ENCODE measurements at places on chromosomes 6 and 20.
A peak's percentile ranks its signal among the peaks of the same experiment; 100 is the strongest.

- peak; percentile 24 for DNase-seq
These were observed 33.9 kb downstream of the RIPOR2 start for GRCh38 chr6:24901698-24902328.

DNA sequence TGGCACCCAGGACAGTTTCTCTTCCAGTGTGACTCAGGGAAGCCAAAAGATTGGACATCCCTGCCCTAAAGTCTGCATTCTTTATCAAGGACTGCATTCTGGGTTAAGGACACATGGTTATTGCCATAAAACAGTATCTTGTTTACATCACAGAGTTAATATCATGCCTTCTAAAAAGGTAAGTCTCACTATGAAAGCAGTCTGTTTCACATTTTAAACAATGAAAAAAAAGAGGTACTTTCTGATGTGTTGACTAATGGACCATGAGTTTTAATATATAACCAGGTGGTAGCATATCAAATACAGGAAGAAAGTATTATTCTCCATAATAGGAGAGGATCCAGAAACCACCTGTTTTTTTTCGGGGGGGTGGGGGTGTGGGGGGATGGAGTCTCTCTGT, 93.7 kb downstream of the TIAM2 start:
- no peak for DNase-seq

DNA sequence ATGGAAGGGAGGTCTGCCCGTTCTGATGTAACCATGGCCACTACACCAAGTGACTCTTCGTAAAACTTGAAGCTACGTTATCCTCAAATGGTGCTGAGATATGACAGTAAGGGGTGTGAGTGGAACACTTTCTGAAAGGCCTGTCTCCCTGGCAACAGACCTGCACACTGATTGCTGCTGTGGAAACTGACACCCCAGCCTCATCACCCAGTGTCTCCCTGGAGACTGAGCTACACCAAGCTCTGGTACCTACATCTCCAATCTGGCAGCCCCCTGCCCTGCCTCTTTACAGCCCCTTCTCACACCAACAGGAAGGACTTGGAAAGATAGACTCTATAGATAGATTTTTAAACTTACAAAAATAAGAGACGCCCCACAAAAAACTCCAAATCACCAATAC, 13.2 kb downstream of the PI16 start:
- no peak for DNase-seq

- no peak for DNase-seq
These were observed 128.8 kb upstream of the STXBP5 start for GRCh38 chr6:147075381-147075780.

DNA sequence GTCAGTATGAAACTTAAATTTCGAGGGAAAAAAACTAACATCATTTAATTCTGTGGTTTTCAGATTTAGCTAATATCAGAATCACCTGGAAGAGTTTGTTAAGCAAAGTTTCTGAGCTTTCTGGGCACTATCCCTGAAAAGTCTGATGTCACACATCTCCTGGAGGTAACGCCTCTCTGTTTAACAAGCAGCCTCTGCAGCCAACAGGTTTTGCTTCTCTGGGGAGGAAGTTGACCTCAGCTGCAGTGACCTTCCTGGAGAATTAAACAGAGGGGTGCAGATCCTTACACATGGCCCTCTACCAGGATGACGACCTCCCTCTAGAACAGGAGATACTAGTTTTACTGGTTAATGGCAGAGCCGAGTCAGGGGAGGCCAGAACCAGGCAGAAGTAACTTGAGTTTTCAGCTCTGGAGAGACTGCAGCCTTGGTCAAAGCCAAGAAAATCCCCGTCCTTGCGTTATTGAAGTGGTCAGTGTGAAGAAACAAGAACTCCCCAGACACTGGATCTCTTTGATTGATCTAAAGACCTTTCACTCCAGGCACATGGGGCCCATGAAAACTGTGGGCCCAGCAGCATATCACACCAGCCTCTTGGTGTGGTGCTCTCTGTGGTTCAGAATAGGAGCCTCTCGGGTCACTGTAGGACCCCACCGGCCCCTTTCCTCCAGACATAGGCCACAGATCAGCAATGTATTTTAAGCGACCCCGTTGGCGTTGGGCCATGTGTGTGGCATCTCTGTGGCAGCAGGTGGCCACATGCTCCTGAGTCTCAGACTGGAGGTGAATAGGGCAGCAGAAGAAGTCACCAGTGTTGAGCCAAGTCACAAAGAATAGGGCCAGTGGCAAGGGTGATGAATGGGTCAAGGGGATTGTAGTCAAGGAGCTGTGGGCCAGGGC, 33.4 kb upstream of the CCR6 start:
- no peak for DNase-seq

DNA sequence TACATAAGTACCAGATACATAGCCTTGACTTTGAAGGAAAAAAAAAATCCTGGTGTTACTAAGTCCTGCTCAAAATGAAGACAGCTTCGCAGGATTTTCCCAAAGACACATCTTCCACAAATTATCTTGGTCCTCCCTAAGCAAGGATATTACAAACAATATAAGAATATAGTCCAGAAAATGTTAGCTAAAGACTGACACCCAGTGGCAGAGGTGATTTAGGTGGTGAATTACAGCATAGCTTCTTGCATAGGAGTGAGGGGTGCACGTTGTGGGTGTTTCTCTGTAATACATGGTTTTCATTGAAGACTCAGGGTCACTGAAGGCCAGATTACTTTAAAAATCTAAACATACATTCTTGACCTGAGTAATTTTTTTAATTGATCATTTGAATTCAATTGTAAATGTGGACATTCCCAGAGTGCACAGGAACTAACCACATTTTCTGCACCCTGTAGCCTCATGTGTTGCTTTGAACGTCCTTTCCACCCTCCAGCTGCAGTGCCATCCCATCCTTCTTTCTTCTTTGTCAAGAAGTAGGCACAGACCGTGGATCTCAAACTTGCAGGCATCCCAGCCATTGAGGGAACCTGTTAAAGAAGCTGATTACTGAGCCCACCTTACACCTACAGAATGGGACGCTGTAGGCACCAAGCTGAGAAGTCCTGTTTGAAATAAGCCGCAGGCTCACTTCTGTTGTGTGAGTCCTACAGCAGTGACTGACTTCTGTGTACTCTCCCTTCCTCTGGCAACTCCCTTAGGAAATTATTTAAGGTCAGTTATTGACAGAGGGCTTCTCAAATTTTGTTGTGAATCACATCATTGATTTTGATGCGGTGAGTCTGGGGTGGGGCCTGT, 102.6 kb downstream of the PERP start:
- DNase-seq: peak; percentile 69

- DNase-seq: peak; percentile 3
These were observed 109.0 kb downstream of the ATG5 start for GRCh38 chr6:106216527-106216926.

GRCh38 chr20:17627101-17627955, 54.7 kb downstream of the RRBP1 start:
- no peak for DNase-seq

DNA sequence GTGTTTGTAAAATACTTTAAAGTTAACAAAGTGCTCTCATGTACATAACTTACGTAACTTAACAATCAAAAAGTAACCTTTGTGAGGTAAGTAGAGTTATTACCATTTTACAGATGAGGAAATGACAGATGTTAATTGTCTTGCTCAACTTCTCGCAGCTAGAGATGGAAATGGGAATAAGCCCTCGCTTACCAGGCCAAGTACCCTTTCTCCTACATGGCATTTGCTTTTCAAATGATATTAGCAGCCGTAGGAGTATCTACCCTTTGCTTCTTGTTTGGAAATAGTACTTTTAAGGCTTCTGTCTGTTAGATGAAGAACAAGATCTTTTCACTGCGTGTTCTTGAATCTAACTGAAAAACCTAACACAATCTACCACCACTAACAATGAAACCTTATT, 15.5 kb downstream of the STX11 start:
- DNase-seq: no peak

DNA sequence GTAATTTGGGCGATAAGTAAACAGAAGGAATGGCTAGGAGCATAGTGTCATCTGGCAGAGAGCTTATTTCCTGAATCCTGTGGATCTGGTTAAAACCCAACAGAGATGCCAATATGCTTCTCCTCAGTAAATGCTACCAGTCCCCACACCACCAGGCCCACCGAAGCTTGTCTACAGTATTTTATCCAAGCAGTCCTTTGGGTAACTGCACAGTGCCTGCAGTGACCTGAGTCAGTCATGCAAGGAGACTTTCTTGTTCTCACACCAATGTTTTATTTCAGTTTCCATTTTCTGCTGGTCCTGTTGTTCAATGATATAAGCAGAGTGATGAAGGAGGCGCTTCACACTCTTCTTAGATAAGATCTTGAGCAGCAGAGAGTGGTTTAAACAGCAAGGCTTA, 326.3 kb downstream of the RIMS1 start:
- DNase-seq: no peak

GRCh38 chr6:100001915-100002388, 7.9 kb upstream of the MCHR2 start:
- DNase-seq: peak; percentile 73

DNA sequence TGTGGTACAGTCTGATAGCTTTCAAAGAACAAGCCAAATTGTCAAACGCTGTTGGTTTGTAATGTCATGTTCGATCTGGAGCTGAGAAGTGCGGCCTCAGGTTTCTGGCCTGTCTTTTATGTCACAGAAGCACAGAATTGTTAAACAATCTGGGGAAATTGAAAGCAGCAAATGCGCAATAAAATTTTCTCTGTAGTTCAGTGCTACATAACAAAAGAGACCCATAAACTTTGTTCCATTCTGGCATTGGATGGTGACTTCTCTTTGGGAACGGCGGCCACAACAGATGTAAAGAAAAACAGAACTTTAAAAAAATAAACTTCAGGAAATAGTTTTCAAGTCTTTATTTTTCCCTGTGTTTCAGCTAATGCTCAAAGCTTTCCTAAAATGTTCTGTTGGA, 106.9 kb downstream of the PRL start:
- no peak for DNase-seq

GRCh38 chr6:145252737-145253136, 482.6 kb downstream of the EPM2A start:
- DNase-seq: no peak

DNA sequence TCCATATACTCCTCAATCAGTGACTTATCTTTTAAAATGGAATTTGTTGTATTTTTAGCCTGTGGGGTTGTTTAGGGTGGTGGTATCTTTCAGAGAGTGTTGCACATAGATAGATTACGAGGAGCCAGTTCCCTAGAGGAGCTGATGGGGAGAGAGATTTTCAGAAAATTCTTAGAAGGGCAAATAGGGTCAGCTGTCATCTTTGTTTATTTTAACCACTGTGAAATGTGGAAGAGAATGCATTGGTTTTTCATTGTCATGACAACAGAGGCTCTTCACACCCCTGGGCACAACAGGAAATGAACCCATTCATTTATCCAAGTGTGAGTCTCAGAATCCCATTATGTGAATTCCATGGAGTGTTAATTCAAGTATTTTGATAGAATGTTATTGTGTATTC, 188.4 kb downstream of the JARID2 start:
- DNase-seq: peak; percentile 53

- DNase-seq: peak; percentile 67
These were observed 45.0 kb downstream of the CDS2 start for GRCh38 chr20:5171790-5172164.

DNA sequence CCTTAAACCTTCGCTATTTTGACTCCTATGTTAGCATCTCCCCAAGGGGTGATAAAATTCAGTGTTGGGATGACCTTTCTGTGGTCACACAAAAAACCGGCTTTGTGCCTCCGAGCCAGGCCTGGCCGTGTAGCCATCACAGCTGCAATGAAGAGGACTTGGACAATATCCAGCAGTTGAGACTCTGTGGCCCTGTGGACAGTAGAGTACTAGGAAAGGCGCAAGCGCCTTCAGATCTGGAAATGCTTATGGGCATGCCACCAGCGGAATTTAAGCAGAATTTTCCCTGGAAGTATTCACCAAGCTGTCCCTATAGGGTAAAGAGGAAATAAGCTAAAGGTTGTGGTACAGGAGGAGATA, 63.3 kb upstream of the SLC2A12 start:
- no peak for DNase-seq

GRCh38 chr6:26123947-26124780, 36.9 kb downstream of the HFE start:
- peak; percentile 99 for DNase-seq

DNA sequence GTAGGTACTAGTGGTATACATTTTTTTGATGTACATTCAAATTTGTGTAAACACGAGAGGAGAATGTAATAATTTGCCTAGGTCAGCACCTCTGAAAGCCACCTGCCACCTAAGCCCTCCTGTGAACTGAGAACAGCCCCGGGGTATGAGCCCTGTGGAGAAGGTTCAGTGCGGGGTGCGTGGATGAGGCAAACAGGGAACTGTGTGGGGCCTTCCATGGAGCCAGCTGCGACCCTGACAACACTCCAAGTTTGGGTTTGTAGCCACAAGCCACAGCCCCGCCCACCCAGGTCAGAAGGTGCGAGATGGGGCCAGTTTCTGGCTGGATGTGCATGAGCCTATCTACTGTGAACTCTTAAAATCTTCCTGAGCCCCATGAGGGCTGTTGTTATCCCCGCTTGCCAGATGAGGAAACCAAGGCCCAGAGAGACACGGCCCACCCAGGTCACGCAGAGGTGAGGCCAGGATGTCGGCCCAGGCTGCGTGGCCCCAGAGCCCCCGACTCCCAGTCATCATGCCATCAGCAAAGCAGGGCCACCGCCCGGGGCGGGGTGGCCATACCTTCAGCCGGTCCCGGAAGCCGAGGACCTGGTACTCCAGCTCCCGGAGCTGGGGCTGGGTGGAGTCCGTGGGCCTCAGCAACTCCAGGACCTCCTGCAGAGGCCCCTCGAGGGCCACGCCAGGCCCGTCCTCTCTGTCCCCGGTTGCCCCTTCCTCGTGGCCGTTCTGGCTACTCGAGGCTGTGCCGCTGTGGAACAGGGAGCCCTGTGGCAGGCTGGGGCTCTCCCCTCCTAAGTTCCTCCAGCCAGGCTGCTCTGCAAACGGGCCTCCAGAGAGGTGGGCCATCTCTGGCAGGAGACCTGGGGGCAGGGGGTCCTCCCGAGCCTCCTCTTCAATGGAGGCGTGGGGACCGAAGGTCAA, 89.6 kb downstream of the RIPOR3 start:
- peak; percentile 49 for DNase-seq

DNA sequence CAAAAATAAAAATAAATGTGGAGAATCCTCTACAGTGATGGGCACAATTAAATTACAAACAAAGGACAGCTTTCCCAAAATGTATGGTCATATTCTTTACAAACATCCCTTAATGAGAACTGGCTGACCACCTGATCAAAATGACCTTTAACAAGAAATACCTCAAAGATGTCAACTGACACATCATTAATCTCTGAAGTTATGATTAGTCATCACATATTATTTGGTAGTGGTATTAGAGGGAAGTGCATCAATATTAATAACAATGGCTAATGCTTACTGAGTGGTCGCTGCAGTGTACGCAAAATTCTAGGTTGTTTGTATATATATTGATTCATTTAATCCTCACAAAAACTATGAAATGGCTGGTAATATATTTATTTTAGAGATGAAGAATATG, 340.6 kb downstream of the GJA1 start:
- DNase-seq: no peak

- peak; percentile 69 for DNase-seq
These were observed 31.3 kb downstream of the STX11 start for GRCh38 chr6:144181639-144182038.

- DNase-seq: no peak
These were observed 228.0 kb downstream of the CD109 start for GRCh38 chr6:73923905-73924485.

- no peak for DNase-seq
These were observed 736.1 kb downstream of the HDGFL1 start for GRCh38 chr6:23305325-23305943.

- DNase-seq: no peak
These were observed 765.4 kb upstream of the SLC35B3 start for GRCh38 chr6:9200712-9201111.

- DNase-seq: no peak
These were observed 91.5 kb upstream of the GCM1 start for GRCh38 chr6:53240139-53240538.

- peak; percentile 89 for DNase-seq
These were observed 3.6 kb upstream of the GPSM3 start for GRCh38 chr6:32195902-32196681.
